ENCODE measurements at places on chromosomes 1 and 21. TPM values are rescaled to one million over a fixed set of nuclear protein-coding genes. Genes with fewer than 3 reads are reported as not detected.

- no peak for DNase-seq
Observed at GRCh38 chr1:165695031-165695430, 3.3 kb downstream of the ALDH9A1 start.

DNA sequence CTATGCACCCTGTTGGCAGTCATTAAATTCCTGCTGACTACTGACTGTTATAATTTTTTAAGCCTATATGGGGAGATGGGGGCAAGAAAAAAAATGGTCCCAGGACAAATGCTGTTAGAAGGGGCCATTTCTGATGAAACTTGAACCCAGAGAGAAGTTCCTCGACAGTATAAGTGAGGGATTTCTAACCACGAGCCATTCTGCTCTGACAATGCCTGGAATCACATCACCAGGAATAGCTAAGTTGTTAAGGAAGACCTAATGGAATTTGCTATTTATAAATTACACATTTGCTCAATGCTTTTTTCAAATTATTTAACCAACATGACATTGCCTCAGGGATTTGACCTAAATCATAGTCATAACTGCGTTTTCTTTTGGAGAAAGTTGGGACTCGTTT, 55.2 kb downstream of the LHX9 start:
- DNase-seq: no peak

GRCh38 chr1:168320800-168321450, 40.2 kb downstream of the TBX19 start:
- DNase-seq: peak; percentile 66

GRCh38 chr1:64242895-64243756, 39.7 kb downstream of the UBE2U start:
- DNase-seq: no peak

Gene ADORA1
- 0.10 TPM for polyA plus RNA-seq

Gene RBP7
- 1.6 TPM for polyA plus RNA-seq

Gene LIN9
- polyA plus RNA-seq: 5.6 TPM

DNA sequence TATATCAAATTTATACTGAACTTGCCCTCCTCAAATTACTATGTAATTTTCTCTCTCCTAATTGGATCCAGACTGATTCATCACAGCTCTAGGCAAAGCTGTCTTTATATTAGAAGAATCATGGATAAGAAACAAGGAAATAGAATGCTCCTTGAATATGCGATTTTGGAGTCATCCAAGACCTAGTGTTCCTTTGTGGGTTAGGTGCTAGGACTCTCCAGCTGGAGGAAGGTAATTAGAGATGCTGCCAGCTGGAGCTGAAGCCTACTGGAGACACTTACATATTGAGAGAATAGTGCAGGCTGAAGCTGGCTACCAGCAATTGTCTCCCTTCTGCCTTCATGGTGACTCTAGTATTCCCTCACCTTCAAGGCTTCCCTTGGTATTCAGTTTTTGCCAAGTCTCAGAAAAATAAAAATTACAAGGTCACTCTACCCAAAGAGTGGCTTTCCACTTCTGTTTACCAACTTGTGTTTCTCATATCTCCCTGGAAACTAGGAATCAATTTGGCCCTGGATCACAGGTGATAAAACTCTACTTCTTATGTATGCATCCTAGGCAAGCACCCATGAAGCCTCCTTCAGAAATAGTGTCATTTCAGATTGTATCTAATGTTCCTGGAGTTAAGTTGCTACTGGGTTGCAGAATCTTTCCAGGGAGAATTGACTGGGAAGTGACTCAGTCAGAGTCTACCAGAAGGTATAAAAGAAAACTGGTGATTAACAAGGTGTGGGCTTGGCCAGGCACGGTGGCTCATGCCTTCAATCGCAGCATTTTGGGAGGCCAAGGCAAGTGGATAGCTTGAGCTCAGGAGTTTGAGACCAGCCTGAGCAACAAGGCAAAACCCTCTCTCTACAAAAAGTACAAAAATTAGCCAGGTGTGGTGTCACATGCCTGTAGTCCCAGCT, 24.4 kb upstream of the DOCK7 start:
- no peak for DNase-seq

DNA sequence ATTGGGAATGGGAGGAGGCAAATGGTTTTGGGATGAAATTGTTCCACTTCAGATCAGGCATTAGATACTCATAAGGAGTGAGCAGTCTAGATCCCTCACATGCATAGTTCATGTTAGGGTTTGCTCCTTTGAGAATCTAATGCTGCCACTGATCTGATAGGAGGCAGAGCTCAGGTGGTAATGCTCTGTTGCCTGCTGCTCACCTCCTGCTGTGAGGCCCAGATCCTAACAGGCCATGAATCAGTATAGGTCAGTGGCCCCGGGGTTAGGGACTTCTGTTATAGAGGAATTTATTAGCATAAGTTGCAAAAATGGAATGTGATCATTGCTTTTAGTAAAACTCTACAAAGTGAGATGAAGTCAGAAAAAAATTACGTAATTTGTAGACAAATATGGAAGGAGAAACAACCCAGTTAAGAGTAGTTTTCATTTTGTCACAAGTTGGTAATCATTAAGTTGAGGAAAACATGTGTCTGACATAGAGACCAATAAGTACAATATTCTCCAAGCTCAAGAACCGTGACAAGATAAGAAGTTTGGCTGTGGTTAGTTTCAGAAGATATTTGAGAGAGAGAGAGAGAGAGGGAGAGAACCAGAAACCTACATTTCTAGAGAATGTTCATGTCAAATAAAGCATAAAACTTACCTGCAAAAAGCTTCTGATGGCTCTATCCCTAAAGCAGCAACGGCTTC, 689.7 kb upstream of the PRMT6 start:
- DNase-seq: no peak

Gene GNG12
- 148 TPM for polyA plus RNA-seq

DNA sequence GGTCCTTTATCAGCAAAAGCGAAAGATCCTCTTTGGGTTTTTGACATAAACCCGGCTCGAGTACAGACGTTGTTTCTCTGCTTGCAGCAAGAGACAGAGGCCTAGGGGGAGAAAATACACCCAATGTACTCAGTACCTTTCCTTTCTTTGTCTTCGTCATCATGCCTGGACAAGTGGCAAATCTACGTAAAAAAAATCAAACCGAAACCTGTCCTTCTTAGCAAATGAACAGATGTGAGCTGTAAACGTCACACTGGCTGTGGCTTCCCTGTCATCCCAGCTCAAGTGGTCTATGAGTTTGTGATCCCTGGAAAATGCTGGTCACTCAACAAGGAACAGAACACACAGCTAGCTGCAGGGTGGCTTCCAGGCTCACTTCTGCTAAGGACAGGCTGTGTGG, 39.9 kb downstream of the STPG1 start:
- no peak for DNase-seq

GRCh38 chr1:237270353-237270752, 228.4 kb downstream of the RYR2 start:
- DNase-seq: no peak

GRCh38 chr1:10932088-10932487, 80.4 kb upstream of the TARDBP start:
- no peak for DNase-seq

Gene SPATC1L
- polyA plus RNA-seq: 4.5 TPM

- DNase-seq: no peak
Observed at GRCh38 chr21:36461918-36462486, 17.9 kb downstream of the CLDN14 start.

Gene OR10J4
- not detected for polyA plus RNA-seq

DNA sequence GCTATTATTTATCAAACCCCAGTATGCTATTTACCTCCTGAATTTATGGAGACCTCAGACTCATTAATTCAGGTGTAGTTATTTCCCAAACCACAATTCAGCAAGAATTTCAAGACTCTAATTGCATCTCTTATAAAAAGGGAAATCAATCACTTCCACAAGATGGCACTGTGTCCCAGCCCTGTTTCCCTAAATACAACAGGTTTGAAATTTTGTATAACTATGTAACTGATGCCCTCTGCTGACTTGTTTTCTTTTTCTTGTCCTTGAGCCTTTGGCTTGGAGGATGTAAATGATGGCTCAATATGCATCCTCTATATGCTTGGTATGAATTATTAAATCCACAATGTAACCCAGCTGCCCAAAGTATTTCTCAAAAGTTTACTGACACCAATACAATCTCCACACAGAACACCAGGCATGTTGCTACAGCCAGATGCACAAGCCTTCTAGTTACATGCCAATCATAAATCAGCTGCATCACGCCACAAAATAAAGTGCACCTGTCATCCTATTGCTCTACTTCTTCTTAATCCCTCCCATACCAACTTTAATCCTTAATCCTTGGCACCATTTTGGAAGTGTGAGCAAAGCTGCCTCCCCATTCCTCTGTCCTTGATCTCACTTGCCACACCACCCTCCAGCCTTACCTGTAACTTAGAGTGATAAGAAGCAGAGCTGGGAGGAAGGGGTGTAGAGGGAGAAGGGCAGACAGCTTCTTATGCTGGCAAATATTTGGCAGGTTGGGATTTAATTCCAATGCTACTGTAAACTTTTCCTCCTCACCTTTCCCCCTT, 9.0 kb downstream of the C1orf105 start:
- no peak for DNase-seq

Gene SH3BP5L
- polyA plus RNA-seq: 13.2 TPM

- no peak for DNase-seq
Observed at GRCh38 chr1:7460807-7461206, 310.3 kb upstream of the VAMP3 start.

Gene OR6N1
- polyA plus RNA-seq: not detected
